ENCODE measurements at places on chromosomes 1 and 21. TPM values are rescaled to one million over a fixed set of nuclear protein-coding genes. Genes with fewer than 3 reads are reported as not detected.

ATP5PO gene
- 179 TPM for total RNA-seq

OVAAL gene
- total RNA-seq, result not detected

ICOSLG gene
- 0.69 TPM for total RNA-seq

GJA4 gene
- total RNA-seq, result 3.9 TPM

NUP210L gene
- total RNA-seq, result 0.23 TPM

PTGS2 gene
- total RNA-seq, result 1.6 TPM

VCAM1 gene
- total RNA-seq, result 51.0 TPM

BROX gene
- total RNA-seq, result 56.3 TPM

NME7 gene
- total RNA-seq, result 45.0 TPM

CD34 gene
- 1.8 TPM for total RNA-seq

DYNLT5 gene
- total RNA-seq, result 26.1 TPM

C1orf141 gene
- total RNA-seq, result 0.69 TPM

MEAF6 gene
- total RNA-seq, result 138 TPM

THEM5 gene
- total RNA-seq, result not detected

Measured in diencephalon (tissue), 1 donor.